ENCODE measurements at places on chromosomes 16 and 17.

- DNase-seq: no peak
Observed at GRCh38 chr17:79473111-79473875, 137.6 kb downstream of the RBFOX3 start.

DNA sequence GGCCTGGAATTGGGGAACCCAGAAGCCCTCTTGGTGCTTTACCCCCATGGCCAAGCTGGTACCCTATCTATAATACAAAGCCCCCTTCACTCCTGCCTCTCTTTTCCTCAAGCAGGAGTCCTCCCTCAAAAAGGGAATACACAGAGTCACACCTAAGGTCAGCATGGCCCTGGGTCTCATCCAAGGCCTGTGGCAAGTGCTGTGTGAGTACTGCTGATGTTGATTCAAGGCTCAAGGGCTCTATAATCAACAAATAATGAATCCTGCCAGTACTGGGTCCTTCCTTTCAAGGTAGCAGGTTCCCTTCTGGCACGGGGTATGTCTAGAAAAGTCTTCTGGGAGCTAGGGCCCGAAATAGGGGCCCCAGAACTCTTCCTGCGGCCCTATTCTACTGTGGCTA is 187.3 kb downstream of the CYB561 start:
- DNase-seq: no peak

GRCh38 chr16:51137097-51137496 is 14.0 kb downstream of the SALL1 start:
- no peak for DNase-seq

DNA sequence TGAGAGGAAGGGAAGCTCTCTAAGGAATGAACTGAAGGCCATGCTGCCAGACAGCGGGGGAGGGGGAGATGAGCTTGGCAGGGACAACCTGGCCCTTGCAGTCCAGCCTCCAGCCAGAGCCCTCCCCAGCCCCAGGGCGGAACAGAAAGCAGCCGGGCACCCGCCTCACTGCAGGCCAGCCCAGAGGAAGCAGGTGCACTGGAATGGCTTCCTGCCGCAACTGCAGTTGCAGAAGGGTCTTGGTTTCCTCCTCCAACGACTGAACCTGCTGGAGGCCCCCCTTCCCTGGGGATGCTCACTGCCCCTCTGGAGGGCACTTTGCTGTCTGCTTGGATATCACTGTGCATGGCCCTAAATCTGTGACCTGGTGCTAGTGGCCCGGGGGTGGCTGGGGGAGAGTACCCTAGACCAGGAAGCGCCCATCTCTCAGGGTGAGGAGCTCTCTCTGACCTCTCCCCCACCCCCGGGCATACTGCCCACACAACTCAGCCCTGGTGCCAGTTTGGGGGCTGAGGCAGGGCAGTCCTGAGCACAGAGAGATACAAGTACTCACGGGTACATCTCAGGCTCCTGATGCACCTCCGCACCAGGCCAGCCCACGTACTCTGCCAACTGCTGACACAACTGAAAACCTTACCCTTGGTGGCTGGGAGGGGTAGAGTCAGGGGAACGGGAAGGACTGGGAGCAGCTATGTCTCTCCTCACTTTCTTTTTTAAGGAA is 41.1 kb downstream of the MYO18A start:
- DNase-seq: no peak

DNA sequence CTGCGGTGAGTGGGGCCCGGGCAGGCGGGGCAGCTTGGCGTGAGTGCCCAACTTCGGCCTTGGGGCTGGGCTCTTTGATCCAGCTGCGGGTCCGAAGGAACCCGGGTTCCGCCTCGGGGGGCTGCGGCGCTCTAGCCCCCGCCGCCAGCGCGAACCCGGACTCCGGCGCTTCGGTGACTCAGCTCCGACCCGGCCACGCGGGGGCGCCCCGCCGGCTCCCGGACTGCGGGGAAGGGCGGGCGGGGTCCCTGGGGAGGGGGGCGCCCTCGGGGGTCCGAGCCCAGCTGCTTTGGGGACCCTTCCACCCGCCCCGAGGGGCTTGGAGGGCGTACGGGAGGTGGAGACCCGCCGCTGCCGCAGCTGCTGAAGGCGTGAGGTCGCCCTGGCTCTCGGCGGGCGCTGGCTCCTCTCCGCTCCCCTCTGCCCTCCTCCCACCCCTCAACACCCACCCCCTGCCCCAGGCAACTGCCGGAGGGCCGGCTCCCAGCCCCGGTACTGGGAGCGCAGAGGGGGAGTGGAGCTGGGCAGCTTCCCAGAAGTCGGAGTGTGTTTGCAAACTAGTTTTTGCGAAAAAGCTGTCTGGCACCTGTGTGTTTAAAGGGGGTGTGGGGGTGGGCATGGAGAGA is 516 bp downstream of the CPNE2 start:
- no peak for DNase-seq

- no peak for DNase-seq
Observed at GRCh38 chr16:66386629-66387622, 20.4 kb downstream of the CDH5 start.

DNA sequence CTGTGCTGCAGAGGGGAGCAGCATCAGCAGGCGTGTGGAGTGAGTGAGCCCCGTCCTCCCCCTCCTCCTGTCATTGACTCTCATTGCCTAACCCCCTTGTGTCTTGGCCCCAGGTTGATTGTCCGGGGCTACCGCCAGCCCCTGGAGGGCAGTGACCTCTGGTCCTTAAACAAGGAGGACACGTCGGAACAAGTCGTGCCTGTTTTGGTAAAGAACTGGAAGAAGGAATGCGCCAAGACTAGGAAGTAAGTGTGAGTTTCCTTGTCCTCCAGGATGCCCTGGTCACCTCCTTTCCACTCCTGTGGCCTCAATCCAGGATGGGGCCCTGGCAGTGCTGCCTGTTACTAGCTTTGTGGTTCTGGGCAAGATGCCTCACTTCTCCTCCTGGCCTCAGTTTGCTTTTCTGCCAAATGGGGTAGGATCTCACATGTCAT is 87.0 kb downstream of the ABCC1 start:
- DNase-seq: no peak

GRCh38 chr16:84369938-84370627 is 1.7 kb downstream of the ATP2C2 start:
- DNase-seq: no peak

DNA sequence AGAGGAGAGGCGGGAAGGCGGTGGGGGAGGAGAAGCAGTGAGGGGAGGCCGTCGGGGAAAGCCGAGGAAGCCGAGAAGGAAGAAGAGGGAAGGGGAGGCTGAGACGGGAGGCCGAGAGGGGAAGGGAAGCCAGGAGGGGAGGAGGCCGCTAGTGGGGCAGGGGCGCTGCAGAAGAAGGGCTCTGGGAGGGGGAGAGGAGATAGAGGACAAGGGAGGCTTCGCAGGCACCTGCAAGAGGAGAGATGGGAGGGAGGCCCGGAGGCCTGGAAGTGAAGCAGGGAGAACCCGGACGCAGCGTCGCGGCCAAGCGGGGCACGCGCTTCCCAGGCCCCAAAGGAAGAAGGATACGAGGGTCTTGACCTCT is 2.3 kb downstream of the C17orf58 start:
- no peak for DNase-seq

DNA sequence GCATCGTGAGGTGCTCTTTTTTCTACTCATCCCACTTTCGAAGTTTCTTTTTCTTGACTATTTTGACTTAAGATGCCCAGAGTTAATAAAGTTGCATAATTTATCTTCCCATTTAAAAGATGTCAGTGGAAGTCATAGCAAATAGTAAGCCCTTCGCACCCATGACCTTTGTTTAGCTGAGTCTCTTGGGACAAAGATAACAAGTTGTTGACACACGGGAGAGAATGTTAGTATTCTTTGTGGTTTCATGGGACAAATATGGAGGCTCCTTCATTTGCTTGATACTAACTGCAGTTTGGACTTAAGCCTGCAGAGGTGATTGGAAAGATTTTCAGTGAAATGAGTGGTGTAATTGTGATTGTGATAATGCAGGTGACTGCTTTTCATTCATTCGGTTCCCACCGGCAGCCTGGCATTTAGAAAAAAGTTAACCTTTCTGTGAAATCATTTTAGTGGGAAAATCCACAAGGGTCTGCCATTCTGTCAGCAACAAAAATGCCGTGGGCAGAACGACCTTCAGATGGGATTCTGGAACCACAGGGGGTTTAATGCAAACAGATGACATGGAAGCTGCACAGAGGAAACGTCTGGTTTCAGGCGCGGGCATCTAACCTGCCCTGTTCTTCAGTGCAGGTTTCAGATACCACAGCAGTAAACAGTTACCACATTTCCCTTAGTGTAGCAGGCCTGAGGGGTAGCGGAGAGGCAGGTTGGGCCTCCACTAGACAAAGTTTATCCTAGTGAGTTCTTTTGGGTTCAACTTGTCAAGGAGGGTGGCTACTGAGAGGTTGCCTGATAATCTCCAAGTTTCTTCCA is 123.0 kb downstream of the RPTOR start:
- DNase-seq: no peak

DNA sequence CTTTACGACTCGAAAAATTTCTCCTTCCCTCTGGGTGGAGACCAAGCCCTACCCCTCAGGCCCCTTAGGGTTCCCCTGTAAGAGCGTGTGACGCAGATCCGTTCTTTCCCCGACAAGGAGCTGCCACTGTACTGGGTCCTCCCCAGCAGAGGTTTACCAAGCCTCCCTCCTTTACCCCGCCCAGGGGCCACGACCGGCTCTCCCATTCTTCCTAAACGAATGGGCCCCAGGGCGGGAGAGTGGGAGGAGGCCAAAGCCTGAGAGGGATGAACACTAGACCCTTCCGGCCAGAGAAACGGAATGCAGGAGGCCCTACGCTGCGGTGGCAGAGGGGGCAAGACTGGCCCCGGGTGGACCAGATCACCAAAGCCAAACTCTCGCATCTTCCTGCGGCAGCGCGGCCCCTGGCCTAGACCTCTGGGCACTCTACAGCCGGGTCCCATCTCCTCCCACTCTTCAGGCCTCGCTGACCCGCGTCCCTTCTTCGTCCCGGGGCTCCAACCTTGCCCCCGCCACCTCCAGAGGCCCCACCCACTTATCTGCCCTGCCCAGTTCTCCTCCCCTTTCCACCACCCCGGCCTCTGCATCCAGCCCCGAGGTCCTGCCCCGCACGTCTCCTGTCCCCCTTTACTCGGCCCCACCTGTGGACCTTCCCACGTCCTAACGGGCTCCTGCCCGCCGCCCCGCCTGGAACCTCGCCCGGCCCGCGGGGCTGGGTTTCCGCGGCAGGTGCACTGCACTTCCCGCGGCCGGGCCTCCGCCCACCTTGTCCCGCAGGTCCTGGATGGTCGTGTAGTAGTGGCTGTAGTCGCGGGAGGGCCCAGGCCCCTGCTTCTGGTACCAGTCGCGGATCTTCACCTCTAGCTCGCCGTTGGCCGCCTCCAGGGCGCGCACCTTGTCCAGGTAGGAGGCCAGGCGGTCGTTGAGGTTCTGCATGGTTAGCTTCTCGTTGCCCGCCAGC is 765 bp downstream of the KRT19 start:
- no peak for DNase-seq

DNA sequence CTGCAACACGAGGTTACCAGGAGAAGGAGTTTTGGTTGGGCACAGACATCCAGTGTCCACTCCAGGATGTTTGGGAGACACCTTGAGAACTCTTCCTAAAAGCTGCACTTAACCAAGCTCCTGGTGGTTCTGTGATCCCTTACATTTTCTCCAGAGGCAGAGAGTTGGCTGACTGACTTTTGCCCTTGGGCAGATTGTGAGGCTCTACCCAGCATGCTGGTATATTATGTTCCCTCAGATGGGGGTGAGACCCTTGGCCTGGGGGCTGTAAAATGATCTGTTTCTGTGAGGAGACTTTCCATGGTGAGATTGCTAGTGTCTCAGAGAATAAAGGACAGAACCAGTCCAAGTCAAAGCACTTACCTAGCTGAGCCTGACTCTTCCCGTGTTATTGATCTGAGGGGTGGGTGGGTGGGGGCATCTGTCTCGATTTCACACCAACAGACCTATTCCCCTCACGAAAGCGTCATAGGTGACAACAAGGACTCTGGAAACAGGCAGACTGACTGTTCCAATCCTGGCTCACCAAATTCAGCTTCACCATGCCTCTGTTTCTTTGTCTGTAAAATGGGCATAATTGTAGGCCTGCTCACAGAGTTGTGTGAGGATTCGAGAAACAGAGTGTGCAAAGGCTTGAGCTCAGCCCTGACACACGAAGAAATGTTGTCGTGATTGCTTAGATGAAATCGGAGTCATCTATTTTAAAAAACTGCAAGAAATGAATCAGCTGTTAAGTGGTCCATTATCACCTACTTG is 12.2 kb downstream of the USB1 start:
- no peak for DNase-seq

- no peak for DNase-seq
Observed at GRCh38 chr16:11562411-11562810, 24.3 kb downstream of the LITAF start.

GRCh38 chr17:68910789-68911431 is 44.3 kb downstream of the ABCA8 start:
- DNase-seq: no peak

DNA sequence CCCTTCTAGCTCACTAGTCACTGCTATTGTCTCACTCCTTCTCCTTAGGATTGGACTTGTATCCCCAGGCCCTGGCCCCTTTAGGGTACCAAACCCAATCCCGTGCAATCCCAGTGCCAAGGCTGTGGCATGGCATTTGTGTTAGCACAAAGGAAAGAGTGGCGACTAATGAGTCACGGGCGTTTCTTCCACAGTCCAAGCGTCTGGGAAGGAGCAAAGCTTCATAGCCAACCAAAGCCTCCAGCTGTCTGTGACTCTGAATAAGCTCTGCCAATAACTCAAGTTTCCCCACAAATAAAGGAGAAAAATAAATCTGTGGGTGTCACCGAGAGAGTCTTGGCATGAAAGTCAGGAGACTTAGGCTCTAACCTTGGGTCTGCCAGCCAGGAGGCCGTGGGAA is 54.6 kb upstream of the COX10 start:
- DNase-seq: no peak

GRCh38 chr17:66514227-66514806 is 211.9 kb downstream of the PRKCA start:
- DNase-seq: no peak

DNA sequence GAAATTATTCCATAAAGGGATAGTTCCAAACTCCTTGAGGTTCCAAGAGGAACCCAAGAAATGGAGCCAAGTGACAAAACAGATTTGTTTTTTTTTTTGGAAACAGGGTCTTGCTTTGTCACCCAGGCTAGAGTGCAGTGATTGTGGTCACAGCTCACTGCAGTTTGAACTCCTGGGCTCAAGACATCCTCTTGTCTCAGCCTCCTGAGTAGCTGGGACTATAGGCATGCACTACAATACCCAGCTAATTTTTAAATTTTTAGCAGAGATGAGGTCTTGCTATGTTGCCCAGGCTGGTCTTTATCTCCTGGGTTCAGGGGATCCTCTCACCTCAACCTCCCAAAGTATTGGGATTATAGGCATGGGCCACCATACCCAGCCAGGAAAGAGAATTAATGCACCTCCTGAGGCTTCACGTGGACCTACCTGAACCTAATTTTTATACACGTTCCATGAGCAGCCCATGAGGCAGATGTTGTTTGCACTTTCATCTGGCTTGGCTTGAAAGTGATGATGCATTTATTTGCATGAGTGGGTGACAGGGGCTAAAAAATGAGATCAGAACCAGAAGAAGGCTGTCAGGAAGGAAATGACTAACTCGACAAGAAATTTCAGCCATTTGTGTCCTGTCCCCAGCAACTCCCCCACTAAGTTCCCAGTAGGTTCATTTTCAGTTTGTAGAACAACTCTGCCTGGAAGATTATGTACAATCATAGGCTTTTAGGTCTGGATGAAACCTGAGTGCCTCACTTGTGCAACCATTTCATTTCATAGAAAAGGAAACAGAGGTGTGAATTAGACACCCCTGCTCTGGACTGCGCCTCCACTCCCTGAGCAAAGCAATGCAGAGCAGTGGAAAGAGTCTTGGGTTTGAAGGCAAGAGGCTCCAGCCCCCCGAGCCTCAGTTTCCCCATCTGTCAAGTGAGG is 10.3 kb upstream of the IRF8 start:
- DNase-seq: no peak

GRCh38 chr17:47275245-47275984 is 21.8 kb downstream of the ITGB3 start:
- no peak for DNase-seq

Measured in cortex of kidney (tissue), 1 donor.